ENCODE measurements at places on chromosomes 11 and 22.

GRCh38 chr22:19910180-19910744 is 31.3 kb upstream of the COMT start:
- no peak for DNase-seq

DNA sequence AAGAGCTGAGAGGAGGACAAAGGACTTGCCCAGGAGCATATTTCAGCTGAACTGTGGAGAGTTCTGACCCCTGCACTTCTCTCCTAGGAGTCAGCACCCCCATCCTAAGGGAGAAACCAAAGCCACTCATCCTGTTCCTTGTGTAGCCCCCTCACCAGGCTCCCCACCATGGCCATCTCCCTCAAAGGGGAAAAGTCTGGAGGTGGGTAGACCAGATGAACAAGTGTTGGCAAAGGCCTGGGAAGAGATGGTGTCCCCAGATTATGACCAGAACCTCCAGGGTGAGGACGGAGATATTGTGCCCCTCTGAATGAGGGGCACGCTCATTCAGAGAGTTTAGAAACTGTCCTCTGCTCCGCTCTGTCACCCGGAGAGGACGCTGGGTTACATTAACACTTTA is 880.0 kb downstream of the BRD1 start:
- no peak for DNase-seq

DNA sequence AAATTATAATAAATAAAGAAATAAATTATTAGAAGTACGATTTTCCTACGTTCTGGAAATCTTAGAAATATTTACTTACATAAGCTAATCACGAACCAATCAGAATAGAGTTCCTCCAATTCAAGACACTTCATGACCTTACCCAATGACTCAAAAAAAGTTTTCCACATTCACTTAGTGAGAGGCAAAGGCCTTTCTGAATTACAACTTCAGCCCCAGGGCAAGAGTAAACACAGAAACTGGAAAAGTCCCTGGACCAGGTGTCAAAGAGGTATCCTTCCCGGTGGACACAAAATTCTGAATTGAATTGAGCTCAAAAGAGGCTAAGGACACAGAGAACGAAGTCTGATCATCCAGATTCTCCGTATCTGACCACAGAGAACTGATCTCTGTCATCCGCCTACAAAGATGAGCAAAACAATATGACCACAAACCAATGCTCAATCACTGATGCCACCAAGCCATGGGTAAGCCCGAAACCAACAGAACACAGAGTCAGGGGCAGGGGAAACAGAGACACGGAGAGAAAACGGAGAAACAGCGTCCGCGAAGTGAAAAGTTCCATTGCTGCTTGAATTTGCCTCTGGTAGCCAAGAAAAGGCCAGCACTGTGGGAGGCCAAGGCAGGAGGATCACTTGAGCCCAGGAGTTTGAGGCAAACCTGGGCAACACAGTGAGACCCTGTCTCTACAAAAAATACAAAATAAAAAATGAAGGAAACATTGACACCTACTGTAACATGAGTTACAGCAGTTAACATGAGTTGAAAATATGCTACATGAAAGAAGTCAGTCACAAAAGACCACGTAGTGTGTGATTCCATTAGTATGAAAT is 6.8 kb downstream of the BID start:
- DNase-seq: no peak

GRCh38 chr11:60872961-60873524 is 5.7 kb downstream of the ZP1 start:
- no peak for DNase-seq

DNA sequence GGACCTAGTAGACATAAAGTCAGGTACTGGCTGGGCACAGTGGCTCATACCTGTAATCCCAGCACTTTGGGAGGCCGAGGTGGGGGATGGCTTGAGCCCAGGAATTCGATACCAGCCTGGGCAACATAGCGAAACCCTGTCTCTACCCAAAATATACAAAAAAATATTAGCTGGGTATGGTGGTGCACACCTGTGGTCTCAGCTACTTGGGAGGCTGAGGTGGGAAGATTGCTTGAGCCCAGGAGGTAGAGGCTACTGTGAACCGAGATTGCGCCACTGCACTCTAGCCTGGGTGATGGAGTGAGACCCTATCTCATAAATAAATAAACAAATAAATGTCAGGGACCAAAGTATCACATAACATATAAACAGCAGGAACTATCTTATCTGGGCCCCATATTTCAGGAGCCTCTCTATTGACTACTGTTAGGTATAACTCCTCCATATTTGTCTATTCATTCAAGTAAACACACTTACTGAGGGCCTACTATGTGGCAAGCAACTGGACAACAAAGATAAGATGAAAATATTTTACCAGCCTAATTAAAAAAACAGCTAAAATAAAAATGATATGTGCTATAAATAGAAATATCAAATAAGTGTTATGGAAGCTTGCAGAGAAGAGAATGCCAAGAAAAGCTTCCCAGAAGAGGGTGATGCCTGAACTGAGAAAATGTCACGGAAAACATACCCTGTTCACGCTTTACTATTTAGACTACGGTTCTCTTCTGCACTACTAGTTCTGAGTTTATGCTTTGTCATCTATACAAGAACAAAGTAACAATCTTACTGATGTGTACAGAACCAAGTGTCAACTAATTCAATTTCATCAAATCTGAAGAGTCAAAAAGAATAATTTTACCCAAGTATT is 2.0 kb downstream of the NUP98 start:
- no peak for DNase-seq

- DNase-seq: no peak
Observed at GRCh38 chr11:30316237-30316636, 6.7 kb upstream of the ARL14EP start.

DNA sequence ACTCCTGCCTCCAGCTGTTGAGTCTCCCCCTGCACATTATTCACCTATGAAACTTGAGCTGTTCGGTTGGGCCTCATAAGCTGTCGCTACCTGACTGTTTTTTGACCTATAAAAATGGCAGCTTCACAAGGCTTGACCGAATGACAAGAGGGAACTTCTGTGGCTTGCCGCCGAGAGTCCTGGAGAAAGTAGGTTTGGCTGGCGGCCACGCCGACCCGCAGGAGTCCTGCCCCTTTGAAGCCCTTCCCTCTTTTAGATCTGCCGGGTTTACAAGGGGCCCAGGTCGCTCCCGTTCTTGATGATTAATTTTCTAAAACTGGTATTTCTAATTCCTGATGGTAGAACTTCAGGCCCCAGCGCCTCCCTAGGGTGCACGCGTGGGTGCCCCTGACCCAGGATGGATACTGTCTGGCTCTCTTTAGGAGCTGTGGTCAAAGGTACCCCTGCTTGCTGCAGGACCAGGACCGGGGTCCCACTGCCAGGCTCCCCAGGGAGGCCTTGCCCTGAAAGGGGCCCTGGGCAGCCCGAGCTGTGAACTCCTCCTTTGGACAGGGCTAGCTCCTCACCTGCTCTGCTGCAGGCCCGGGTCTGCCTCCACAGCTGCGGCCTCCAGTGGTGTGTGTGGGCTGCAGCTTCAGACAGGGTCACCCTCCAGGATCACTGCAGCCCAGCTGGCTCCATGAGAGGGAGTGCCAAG is 171.8 kb downstream of the CTTN start:
- no peak for DNase-seq

DNA sequence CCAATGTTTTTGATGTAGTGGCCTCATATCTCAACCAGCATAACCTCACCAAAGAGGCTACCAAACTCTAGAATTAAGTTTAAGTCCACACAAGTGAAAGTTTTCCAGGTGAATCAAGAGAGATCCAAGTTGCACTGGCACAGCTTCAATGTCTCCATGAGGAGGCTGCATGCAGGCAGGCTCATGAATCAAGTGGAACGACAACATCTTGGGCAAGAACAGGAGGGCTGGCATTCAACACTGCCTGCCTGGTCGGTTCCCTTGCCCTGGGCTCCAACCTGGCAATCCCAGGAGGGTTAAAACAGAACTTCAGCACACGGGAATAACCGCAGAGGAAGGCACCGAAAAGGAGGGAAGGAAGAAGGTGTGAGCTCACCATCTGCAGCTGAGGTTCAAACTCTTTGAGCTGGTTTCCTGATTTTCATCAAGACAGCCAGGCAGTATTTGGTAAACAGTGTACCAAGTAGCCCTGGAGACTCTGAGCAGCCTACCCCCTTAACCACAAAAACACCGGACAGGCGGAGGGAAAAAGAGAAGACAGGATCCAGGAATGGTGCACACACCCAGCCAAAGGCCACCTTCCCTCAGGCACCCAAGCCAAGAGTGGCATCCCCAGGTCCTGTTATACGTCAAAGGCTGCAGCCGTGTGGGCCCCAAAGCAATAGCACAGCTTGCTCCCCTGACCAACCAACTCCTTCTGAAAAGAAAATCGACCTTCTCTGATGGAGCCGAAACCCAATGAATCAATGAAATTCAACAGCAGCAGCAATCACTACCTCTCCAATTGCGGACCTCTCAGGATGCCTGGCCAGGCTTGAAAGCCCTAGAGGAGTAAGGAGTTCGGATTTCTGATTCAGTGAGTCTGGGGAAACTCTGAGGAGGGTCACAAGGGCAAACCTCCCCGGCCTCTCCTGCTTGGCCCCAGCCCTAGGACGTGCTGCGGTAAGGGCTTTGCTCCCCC is 1.3 kb downstream of the PACSIN2 start:
- DNase-seq: no peak

DNA sequence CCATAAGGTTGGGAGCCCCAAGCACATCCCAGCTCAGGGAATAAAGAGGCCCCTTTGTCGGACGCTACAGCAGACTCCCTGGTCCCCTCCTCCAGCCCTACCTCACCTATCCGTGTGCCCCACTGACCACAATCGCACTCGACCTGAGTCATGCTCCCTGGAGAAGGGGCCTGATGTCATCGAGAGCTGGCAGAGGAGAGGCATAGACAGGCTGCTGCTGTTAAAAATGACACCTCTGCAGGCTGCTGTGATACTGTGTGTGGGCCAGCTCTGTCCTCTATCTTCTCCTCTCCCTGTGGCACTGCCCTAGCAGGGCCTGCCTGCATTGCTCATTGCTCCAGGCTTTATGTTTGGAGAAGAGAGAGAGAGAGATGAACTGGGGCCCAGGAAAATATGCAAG is 123.4 kb upstream of the SYT13 start:
- DNase-seq: no peak

DNA sequence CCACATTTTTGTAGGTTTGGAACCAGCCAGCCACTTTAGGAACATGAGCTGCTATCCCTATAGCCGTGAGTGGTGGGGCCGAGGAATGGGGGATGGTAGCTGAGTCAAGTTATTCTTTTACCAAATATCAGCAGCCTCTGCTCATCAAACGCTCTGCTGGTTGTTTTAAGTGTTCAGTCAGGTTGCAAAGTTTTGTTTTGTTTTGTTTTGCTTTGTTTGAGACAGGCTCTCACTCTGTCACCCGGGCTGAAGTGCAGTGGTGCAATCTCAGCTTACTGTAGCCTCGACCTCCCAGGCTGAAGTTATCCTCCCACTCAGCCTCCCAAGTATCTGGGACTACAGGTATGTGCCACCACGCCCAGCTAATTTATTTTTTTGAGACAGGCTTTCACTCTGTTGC is 14.4 kb downstream of the CABIN1 start:
- DNase-seq: no peak

- DNase-seq: no peak
Observed at GRCh38 chr22:21958360-21959273, 6.0 kb upstream of the PPM1F start.

- no peak for DNase-seq
Observed at GRCh38 chr22:47071078-47071806, 308.8 kb downstream of the TBC1D22A start.

DNA sequence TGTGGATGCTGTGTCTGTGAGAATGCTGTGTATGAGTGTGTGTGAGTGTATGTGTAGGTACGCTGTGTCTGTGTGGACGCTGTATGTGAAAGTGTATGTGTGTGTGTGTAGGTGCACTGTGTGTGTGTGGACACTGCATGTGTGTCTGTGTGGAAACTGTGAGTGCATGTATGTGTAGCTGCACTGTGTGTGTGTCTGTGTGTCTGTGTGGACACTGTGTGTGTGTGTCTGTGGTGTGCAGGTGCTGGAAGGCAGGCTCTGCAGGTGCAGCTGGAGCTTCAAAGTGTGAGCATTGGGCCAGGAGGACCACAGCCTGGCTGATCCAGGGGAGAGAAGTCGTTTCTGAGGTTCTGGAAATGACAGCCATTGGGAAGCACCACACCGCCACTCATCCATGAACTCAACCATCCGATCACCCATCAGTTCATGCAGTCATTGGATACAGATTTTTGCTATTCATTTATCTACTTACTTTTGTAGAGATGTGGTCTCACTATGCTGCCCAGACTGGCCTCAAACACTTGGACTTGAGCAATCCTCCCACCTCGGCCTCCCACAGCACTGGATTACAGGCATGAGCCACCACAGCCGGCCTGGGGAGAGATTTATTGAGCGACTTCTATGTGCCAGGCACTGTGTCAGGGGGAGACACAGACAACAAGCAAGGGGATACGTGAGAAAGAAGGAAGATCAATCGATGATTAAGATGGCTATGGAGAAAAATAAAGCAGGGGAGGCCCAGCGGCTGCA is 9.6 kb downstream of the TRPM5 start:
- DNase-seq: no peak

DNA sequence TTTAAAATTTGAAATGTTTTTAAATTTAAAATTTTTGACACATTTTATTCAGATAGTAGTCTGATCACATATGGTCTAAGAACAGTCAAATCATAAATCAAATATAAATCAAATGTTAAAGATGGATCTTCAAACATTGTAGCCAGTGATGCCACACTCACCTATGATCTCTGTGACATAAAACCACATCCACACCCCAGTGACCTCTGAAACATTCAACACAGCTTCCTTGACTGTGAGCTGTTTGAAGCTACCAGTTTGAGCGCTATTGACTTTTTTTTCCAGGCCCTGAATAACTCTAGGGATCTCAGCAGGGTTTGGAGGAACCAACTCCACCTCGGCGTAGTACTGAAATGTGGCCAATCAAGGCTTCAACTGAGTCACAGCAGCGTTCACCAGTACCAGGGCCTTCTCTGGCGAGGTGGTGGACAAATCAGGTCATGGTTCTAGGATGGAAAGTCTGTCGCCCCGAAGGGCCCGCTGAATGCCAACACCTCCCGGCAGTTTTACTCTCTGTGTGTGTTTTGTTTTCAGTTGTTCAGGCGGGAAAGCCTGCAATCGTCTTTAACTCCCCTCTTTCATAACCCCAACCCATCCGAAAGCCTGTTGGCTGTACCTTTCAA is 4.3 kb upstream of the MARK2 start:
- no peak for DNase-seq

DNA sequence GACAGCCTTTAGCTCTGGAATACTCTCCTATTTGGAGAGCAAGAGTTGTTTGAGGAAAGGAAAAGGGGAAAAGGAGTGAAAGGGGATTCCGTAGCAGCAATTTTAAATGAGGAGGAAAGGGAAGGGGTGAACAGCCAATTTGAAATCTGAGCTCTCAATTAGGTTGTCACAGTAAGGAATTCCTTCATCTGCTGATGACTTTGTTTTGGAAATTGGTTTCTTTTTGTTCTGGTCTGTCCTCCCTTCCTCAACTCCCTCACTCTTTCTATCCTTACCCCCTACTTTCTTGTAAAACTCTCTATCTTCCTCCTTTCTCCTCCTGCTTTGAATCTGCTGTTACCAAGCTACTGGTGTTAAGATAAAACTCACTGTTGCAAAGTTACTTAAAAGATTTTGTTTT is 1155.6 kb downstream of the DLG2 start:
- DNase-seq: no peak

Data from SK-N-DZ (cell line).